ENCODE measurements at places on chromosomes 6 and 20. TPM values are rescaled to one million over a fixed set of nuclear protein-coding genes. Genes with fewer than 3 reads are reported as not detected.

- no peak for DNase-seq
Observed at GRCh38 chr6:111854683-111855082, 18.6 kb downstream of the FYN start.

DNA sequence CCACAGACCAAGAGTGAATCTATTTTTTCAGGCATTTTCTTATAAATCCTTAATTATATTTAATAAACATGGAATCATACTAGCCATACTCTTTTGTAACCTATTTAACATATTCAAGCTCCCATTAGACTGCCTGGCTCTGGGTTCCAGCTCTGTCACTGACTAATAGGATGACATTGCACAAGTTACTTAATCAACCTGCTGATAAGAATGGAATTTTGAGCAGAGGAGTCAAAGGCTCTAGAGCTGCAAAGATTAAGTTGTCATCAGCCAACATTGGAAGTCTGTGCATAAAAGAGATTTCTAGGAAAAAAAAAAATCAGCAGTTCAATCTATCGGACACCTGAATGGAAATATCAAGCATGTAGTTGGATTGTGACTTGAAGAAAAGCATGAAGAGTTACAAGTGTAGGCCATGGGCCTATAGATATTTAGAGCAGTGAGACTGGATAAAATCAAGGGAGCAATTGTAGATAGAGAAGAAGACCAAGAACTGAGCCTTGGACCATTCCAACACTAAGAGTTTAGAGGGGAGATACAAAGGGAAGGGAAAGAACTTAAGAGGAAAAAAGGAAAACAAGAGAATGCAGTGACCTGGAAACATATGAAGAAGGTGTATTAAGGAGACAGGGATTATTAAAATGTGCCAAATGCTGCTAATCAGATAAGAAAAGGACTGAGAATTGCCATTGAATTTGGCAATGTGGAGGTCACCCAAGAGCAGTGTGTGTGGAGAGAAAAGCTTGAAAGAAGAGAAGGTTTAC, 11.0 kb upstream of the HINT3 start:
- DNase-seq, result peak; percentile 72

DNA sequence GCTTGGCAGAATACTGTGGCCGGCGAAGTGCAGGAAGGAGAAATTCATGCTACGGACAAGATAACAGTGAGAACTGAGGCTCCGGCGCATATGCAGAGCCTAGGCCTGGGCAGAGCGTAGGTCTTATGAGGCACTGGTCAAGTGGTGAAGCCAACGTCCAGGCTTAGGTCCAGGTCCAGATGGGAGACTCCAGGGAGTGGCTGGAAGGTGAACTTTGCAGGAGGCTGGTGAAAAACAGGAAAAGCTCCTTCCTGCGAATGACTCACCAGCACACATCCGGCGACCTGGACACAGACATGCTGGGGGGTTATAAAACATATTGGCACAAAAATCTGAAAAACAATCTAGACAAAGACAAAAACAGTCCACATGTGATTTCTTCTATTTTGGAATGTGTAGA, 15.4 kb downstream of the C6orf141 start:
- DNase-seq, result peak; percentile 59

GRCh38 chr20:49517805-49518100, 35.3 kb upstream of the KCNB1 start:
- no peak for DNase-seq

- DNase-seq, result no peak
Observed at GRCh38 chr6:50661636-50662035, 51.7 kb upstream of the TFAP2D start.

DNA sequence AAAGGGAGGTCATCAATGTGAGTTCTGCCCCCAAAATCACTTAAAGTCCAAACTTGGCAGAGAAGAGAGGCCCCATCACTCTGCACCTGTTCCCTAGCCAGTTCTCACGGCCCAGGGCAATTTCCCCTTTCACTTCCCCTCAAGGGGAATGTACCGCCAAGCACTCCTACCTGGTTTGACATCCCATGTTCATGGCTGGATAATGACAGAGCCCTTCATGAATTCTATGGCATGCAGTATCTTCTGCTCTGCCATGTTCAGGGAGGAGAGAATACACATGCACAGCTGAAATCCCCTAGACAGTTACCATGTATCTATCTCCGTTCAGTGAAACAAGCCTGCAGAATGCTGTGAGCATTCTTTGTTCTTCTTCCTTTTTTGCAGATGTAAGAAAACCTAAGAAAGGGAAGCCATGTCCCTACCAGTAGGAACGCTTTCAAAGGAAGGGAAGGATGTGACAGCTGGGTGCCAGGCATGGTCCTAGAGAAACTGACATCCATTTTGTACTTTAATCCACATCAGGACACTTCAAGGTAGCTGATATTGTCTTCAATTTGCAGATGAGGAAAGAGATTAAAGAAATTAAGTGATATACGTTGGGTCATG, 79.8 kb upstream of the ARID1B start:
- no peak for DNase-seq

DNA sequence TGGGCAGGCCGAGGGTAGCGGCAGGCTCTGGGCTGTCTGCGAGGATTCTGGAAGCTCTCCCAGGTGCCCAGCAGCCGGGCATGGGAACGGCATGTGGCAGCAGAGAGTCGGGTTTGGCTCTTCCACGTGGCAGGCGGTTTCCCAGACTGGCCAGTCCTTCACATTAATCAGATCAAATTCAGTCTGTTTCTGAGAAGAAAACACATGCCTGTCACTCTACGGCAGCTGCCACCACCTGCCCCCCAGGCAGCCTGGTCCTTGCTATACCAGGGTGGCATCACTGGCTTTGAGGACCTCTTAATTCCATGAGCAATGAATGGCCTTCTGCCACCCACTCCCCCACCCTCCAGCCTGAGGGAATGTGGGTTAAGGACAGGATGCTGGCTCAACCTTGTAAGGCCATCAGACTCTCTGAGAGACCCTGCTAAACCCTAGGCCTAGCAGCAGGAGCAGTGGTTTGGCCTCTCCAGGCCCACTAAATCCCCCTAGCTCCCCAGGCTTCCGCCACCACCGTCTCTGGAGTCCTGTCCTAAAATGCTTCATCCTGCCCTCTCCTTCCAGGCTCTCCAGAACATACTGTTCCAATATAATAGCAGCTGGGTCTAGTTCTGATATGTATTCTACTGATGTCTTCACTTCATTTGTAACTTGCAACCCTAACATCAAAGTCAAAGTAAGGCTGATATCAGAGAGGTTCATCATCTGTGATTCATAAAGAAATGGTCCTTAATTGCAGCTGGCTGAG, 47.8 kb downstream of the PLCG1 start:
- DNase-seq, result no peak

GRCh38 chr6:34021554-34022190, 124.2 kb downstream of the GRM4 start:
- peak; percentile 29 for DNase-seq

DNA sequence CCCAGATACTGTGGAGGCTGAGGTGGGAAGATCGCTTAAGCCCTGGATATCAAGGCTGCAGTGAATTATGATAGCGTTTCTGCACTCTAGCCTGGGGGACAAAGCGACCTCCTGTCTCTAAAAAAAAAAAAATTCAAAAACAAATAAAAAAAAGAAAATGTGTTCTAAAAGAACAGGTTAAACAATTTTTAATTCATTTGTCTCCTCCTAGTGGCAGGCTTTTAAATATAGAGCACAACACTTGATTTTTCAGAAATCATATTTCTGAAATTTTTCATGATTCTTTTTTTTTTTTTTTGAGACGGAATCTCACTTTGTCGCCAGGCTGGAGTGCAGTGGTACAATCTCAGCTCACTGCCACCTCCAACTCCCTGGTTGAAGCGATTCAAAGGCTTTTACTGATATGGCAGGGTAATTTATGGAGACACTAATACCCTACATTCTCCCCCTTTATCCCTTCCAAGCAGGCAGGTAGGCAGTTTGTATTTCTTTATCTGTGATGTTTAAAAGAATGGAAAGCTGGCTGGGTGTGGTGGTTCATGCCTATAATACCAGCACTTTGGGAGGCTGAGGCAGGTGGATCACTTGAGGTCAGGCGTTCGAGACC, 8.7 kb upstream of the GTF3C6 start:
- no peak for DNase-seq

DNA sequence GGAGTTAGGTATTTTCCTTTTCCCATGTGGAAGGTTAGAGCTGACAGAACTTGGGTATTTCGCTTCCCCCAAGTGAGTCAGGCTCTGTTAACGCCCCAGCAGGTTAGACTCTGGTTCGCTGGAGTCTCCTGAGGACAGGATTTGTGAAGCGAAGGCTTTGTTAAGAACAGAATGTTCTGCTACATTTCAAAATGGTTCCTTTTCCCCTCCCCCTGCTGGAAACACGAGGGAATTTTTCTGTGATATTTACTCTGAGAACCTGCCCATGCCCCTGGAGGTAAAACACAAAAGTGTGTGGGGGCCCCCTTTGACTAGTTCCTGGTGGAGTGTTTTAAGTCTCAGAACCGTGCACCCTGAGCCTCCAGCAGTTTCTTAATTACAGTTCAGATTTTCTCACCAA, 731.4 kb upstream of the CITED2 start:
- peak; percentile 25 for DNase-seq

GRCh38 chr6:154930451-154930851, 64.7 kb upstream of the TIAM2 start:
- DNase-seq, result no peak

DNA sequence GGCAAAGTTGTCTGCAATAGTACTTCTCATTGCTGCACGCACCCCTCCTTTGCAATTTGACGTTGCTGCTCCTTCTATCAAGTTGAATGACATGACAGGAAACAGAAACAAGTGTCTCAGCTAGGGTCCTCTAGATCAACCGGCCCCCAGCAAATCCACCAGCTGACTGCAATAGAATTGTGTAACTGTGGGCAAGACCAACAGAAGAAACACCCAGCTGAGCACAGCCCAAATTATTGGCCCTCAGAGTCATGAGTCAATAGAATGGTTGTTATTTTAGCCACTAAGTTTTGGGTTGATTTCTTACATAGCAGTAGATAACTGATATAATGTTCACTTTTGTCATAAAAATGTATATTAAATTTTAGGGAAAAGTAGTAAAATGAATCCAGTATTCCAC, 202.7 kb downstream of the MAFB start:
- no peak for DNase-seq

DNA sequence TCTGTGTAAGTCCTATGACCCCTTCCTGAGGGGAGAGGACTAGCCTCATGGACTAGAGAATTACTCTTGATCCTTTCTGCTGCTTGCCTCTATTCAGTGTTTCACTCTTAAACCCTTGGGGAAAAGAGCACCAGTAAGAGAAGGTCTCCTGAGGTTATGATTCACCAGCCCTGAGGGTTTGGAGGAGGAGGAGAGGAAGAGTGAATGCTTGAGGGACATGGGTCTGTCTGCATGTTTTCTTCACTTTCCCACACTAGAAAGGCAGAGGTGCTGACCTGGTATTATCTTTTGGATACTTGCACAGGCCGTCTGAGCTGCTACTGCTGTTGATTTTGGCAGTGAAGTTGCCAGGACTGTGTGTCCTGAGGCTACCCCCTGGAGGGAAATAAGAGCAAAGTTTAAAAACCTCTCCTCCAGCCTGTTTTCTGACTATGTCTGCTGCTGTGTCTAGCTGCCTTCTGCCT, 78.3 kb downstream of the CD109 start:
- DNase-seq, result peak; percentile 94

- no peak for DNase-seq
Observed at GRCh38 chr20:49603209-49603627, 35.3 kb upstream of the PTGIS start.

DNA sequence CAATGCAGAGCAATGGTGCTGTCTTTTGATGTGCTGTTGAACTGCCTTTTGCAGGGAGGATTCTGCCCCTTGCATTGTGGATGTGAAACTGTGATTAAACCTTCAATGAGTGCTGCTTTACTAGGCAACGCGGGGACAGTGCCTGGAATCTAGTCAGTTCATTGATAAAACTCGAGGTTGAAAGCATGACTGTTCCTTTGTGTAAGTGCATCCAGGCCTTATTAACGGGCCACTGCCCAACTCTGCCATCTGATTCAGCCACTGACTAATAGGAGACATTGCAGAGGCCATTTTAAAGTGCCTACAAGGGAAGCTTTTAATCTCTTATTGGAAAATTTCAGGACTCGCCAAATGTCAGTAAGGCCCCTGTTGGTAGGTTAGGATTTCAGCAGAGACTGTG, 49.3 kb downstream of the SLC35F1 start:
- no peak for DNase-seq

DNA sequence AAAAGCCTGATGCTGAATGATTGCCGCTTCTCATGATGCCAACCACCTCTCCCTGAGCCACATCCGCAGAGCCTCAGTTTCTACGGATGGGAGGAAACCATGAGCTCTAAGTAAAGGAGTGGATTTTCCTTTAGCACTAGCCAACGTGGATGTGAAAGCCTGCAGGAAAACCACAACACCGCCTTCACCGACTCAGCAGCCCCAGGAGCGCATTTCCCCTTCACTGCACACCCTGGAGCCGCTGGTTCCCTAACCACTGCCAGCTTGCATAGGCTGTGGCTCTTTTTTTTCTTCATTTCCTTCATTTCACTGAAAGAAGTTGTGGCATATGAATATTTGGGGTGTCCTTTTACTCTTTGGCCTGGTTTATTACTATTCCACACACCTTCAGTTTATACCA, 50.5 kb upstream of the SSTR4 start:
- peak; percentile 20 for DNase-seq

- DNase-seq, result no peak
Observed at GRCh38 chr6:116016846-116017545, 43.7 kb downstream of the FRK start.

DNA sequence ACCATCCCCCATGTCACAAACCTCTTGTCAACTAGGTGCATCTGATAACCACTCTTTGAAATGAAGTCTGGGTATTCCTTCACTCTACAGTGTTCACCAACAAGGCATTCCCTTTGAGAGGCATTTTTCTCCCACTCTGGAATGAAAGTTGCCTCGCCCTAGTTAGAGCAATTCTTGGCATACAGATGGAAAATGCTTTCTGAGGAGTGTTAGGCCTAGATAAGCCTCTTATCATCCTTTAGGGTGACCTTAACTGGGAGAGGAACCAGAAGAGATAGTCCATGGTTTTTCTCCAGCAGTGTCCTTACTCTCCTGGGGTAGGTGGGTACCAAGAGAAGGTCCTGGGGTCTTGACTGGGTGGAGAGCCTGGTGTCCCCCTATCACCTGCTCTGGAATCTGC, 14.8 kb downstream of the CLIC5 start:
- DNase-seq, result no peak

- no peak for DNase-seq
Observed at GRCh38 chr6:137206577-137206976, 12.6 kb downstream of the IFNGR1 start.

GPX5 gene
- not detected for total RNA-seq

SLC22A2 gene
- total RNA-seq, result 1.1 TPM

LAMA5 gene
- 3.1 TPM for total RNA-seq

WFDC10B gene
- not detected for total RNA-seq
